ENCODE measurements at places on chromosomes 4 and X.

- DNase-seq: no peak
Measured at GRCh38 chrX:17496407-17496806, 121.4 kb downstream of the NHS start.

DNA sequence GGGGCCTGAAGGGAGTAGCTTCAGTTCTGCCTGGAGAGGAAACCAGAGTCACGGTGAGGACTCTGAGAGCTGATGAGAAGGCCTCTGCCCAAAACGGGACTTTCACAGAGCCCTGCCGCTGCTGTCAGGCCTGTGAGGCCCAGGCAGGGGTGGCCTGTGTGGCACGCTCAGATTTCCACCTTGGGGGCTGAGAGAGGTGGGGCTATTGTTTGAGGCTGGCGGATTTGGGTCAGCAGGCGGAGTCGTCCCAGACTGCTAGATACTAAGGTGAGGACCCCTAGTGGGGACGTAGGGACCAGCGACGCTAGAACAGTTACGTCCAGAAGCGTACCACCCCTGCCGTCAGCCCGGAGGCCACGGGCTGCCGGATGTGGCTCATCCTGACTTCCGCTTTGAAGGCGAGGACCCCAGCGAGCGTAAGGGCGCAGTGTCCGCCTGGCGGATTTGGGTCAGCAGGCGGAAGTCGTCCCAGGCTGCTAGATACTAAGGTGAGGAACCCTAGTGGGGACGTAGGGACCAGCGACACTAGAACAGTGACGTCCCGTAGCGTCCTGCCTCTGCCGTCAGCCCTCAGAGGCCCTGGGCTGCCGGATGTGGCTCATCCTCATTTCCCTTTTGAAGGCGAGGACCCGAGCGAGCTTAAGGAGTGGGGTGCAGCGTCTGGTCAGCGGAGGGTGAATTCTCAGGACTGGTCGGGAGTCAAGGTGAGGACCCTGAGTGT lies at the start of gene MAGEB1:
TSS of gene MAGEB1 (plus strand) at position 378 of the 721 bp plus-strand sequence. CDS start 3,348 bp downstream, outside the sequence.
- DNase-seq: no peak

DNA sequence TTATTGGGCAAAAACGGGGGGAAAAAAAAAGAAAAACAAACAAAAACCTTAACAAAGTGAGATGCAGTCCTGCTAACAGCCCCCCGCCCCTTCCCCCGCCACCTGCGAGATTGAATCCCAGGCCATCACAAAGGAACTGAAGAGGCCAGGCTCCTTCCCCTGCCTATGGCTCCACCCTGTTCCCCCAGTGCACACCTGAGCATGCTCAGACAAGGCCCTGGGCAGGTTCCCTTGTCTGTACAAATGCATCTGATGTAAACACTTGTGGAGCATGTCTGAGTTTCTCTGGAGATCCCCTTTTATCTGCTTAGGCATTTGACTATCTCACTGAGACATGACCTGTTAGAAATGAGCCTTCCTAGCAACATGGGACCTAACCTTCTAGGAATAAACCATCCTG lies 983.7 kb upstream of the PABPC4L start:
- DNase-seq: no peak

GRCh38 chr4:48812866-48813265 lies 18.0 kb upstream of the OCIAD1 start:
- no peak for DNase-seq

DNA sequence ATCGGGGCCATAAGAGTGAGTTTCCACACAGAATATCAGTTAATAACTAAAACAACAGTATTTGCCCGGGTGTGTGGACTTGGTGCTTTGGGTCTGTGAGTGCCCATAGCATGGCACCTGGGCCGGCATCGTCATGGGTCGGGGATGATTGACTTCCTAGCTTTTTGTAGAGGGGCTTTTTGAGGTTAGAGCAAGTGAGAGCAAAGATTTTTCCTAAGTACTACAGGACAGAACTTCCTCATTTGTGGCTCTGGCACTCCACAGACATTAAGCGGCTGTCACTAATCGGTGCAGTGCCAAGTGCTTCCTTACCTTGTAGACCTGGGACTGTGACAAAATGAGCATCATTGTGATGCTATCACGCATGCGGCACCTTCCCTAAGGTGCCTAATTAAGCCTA lies 81.0 kb downstream of the SHROOM2 start:
- no peak for DNase-seq

- DNase-seq: no peak
Measured at GRCh38 chr4:88865046-88865445, 167.4 kb upstream of the NAP1L5 start.

- DNase-seq: no peak
Measured at GRCh38 chr4:14807856-14808255, 194.4 kb upstream of the CPEB2 start.

DNA sequence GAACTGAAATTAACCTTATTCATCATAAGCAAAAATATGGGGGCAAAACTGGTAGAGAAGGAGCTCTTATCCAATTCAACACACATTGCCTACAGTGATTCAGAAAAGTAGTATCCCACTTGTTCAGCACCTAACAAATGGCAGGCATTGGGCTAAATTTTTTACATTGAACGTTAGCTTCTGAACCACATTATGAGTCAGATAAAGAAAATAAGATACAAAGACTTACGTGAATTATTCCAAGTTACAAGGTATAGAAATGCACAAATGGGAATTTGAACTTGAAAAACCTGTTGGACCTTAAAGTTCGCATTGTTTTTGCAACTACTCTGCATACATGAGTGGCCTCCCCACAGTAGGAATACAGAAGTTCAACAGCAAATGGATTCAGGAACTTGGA lies 210.6 kb downstream of the LDB2 start:
- no peak for DNase-seq

GRCh38 chr4:163866728-163867315 lies 372.3 kb downstream of the TMA16 start:
- DNase-seq: no peak

- no peak for DNase-seq
Measured at GRCh38 chr4:98318521-98318920, 57.3 kb downstream of the RAP1GDS1 start.

GRCh38 chrX:121579016-121579760 lies 531.8 kb downstream of the GLUD2 start:
- DNase-seq: no peak

- no peak for DNase-seq
Measured at GRCh38 chr4:126776361-126776760, 856.4 kb upstream of the INTU start.

DNA sequence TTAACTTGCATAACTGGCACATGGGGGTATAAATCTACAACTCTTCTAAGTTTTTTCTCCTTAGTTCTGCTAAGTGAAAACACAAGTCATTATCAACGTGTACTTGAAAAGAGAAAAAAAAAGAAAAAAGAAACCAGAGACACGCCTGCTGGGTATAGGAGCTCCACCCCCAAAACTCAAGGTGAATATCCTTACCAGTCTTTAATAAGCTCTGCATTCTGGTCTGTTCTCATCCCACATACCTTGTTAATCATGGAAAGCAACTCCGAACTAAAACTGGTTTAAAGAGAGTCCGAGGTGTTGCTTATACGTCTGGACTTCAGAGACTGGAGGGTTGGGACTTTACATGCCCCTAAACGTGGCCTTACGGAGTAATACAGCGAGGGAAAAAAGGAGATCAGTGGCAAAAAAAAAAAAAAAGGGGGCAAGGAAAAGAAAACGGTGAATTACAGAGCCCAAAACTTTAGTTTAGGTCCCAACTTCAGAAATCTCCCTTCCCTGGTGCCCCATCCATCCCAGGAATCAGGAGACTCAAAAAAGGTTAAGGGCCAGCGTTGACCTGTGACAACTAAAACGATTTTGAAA lies 1.0 kb downstream of the PGRMC2 start:
- DNase-seq: peak; percentile 80

DNA sequence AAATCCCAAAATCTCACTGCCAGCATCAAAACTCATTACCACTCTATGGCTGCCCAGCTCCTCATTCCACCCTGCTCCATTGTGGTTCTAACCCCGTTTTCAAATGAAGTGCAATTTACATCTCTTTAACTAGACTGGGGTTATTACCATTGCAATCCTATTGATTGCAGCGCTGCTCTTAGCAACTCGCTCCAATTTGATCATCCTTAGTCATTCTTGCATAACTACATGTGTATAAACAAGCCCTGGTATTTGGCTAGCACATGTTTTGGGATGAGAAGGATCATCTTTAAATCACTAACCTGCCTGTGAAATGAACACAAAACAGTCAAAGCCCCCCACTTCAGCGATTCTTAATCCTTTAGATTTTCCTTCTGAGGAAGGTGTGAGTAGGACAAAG lies 340.1 kb upstream of the PPARGC1A start:
- no peak for DNase-seq

- DNase-seq: no peak
Measured at GRCh38 chr4:26839016-26839415, 21.6 kb upstream of the STIM2 start.

- peak; percentile 81 for DNase-seq
Measured at GRCh38 chr4:88211473-88212252, 53.2 kb upstream of the ABCG2 start.

DNA sequence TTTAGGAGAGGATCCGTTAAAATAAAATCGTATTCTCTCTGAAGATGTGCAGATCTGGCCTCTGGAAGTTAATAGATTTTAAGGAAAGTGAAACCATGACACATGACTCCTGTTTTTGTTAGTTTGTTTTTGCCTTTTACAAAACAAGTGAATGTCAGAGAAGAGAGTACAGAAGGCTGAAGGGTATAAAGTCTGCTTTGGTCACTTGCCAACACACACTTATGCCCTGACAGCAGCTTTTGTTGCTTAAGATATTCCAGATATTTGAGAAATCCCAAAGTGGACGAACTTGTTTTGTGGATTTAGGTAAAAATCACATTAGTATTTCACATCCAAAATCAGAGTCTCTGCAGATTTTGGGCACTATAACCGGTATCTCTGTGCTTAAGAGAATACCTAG lies 192.4 kb upstream of the RASGEF1B start:
- DNase-seq: no peak
